Thoracic aorta endothelial cell (primary cell): ENCODE measurements at places on chromosomes 11 and 22. TPM values are rescaled to one million over a fixed set of nuclear protein-coding genes. Genes with fewer than 3 reads are reported as not detected.

The BDNF gene
- 0.72 and 0.93 TPM in 2 replicates for total RNA-seq

The GPR83 gene
- total RNA-seq, result not detected in 2 replicates

The FDXACB1 gene
- 3.3 and 4.2 TPM in 2 replicates for total RNA-seq

The FAM111B gene
- 29.9 and 40.4 TPM in 2 replicates for total RNA-seq

The ANO9 gene
- total RNA-seq, result under 0.01 TPM in 1 of 2 replicates, not detected in the other

The CENATAC gene
- total RNA-seq, result 25.0 and 28.0 TPM in 2 replicates

The KCNK7 gene
- total RNA-seq, result 0.14 and 0.40 TPM in 2 replicates

The TRIM29 gene
- total RNA-seq, result not detected in 2 replicates

The MS4A3 gene
- total RNA-seq, result not detected in 2 replicates

The MS4A15 gene
- not detected in 2 replicates for total RNA-seq

The USP2 gene
- total RNA-seq, result 0.13 and 0.43 TPM in 2 replicates

The FAM227A gene
- 1.1 and 1.5 TPM in 2 replicates for total RNA-seq

The TEX54 gene
- total RNA-seq, result not detected in 2 replicates

The RFPL3 gene
- total RNA-seq, result not detected in 2 replicates

The FLRT1 gene
- not detected in 2 replicates for total RNA-seq

The ALG12 gene
- total RNA-seq, result 9.3 and 14.1 TPM in 2 replicates

The GNAZ gene
- total RNA-seq, result 1.7 and 3.6 TPM in 2 replicates

The SLC25A18 gene
- total RNA-seq, result 0.13 TPM in 1 of 2 replicates, not detected in the other

The CCDC15 gene
- total RNA-seq, result 6.6 and 7.7 TPM in 2 replicates

The LRRC75B gene
- total RNA-seq, result 2.0 and 3.7 TPM in 2 replicates

The FGF19 gene
- total RNA-seq, result not detected in 2 replicates

The TBC1D22A gene
- total RNA-seq, result 19.0 and 21.8 TPM in 2 replicates

The MMP3 gene
- 0.07 and 0.13 TPM in 2 replicates for total RNA-seq

The C11orf91 gene
- total RNA-seq, result 0.22 and 0.27 TPM in 2 replicates

The SHANK3 gene
- 36.4 and 54.3 TPM in 2 replicates for total RNA-seq

The ART5 gene
- total RNA-seq, result 0.07 TPM in 1 of 2 replicates, not detected in the other

The CSNK2A3 gene
- total RNA-seq, result 3.7 and 4.1 TPM in 2 replicates

The PAX6 gene
- total RNA-seq, result 0.14 and 0.40 TPM in 2 replicates

The FOLH1 gene
- 0.40 and 4.2 TPM in 2 replicates for total RNA-seq
